Fibroblast of skin of right biceps (primary cell): ENCODE measurements at places on chromosomes 2 and 18.
A peak's percentile ranks its signal among the peaks of the same experiment; 100 is the strongest.

GRCh38 chr2:209138079-209138478 is 285.8 kb upstream of the MAP2 start:
- no peak for DNase-seq

DNA sequence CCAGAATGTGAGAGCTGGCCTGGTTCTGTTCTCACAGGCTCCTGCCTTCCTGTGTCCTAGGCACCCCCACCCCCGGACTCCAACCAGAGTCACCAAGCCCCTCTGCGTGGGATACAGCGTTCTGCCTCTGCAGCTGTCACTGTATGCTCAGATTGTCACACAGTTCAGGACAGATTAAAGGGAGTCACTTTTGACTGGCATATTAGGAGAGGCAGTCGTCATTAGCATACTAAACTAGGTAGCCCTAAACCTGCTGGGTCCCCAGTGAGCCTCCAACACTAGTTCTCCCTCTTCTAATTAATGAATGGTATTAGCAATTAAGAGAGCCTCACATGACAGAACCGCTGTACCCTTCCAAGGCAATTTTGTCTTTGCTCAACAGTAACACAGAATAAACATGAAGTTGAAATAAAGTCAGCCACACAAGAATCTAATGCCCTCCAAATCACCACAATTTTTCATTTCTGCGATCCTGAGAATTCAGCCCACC is 340.2 kb downstream of the CMPK2 start:
- DNase-seq: no peak

DNA sequence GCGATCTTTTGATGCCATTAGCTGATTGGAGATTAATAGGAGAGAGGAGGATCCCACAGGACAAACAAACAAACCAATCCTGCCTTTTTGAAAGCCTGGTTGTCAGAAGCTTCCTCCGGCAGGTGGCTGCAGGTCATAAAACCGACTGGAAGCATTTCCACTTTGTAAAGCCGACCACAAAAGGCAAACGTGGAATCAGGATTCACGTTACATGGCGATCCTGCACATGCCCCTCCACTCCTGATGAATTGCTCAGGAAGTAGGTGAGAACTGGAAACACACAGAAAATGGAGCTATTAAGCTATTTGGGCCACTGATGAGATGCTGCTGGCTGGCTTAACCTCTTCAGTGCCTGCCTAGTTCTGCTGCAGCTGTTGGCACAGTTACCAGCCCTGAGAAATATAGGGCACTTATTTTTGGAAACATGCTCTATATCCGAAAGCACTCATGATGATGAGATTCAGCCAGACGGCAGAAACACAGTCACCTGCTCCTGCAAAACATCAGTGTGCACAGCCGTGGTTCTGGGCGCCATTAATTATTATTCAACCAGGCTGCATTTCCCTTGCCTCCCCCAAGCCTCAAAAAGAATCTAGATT is 110.3 kb upstream of the ST6GAL2 start:
- no peak for DNase-seq

DNA sequence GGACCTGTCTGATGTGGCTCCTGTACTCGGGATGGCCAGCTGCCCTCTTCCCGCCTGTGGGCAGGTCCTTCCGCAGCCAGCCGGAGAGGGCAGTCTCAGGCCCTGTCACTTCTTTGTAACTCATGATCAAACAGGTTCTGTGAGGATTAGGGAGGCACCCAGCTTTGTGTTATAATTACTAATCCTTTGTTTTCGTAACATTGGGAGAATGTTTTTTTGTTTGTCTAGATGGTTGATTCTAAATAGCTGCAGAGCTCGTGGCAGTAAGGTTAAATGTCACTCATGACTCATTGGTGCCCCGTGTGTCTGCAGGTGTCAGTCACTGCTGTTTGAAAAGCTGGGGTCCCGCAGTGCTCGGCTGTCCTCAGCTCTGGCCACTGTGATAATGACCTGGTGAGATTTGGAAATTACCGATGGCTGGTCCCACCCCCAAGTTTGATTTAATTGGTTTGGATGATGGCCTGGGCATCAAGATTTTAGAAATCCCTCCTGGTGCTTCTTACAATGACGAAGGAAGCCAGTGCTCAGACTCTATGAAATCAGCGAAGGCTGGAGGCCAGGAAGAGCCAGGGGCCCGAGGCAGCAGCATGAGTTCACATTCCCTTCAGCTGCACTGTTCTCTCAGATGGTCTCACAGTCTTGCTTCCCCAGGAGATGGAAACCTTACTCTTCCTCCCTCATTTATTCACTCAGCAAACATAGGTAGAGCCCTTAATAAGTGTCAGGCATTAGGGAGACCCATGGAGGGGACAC is 172.8 kb downstream of the VAPA start:
- DNase-seq: no peak

- peak; percentile 93 for DNase-seq
Observed at GRCh38 chr2:46827274-46828134, 88.1 kb downstream of the MCFD2 start.

DNA sequence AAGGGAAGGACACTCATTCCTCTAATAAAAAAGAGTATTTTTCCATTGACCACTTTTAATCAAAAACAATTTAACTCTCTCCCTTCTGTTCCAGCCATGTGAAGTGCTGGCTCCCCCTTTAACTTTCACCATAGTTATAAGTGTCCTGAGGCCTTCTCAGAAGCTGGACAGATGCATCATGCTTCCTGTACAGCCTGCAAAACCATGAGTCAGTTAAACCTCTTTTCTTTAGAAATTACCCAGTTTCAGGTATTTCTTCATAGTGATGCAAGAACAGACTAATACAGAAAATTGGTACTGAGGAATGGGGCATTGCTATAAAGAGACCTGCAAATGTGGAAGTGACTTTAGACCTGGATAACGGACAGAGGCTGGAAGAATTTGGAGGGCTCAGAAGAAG is 643.6 kb upstream of the DDX18 start:
- no peak for DNase-seq

GRCh38 chr2:64225491-64225890 is 81.3 kb upstream of the PELI1 start:
- peak; percentile 85 for DNase-seq

DNA sequence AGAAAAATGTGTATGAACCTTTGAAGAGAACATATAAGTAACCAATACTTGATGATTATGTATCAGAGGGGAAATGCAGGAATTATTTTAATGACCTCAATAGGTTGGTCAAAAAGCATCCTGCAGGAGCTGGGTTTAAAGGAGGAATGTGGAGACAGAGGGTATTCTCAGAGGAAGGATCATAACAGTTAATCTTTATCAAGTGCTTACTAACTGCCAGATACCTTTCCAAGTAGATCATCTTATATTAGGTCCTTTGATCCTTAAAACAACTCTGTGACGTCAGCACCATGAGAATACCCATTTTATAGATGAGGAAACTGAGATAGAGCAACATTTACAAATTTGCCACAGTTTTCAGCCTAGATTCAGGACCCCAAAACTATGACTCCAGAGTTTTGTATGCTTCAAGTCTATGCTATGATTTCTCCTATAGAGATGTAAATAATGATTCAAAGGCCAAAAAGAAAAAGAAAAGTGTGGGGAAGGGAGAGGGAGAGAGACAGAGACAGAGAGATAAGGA is 3.0 kb downstream of the RFTN2 start:
- DNase-seq: no peak

DNA sequence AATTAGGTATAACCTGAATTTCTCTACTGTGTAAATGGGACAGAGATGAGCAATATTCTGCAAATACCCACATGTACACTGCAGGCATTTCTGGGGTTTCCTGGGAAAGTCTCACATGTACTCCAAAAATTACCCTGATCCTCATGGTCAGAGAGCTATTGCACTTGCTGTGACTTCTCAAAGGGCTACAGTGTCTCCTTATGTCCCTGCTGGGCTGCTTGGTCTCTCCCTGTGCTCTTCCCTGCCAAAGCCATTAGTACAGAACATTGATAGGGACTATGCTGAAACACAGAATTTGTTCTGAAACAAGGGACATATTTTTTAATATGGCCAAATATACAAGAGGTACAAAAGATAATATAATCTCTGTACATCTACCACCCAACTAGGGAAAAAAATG is 924.4 kb upstream of the NXPH2 start:
- DNase-seq: no peak

GRCh38 chr2:11563784-11564666 is 30.2 kb downstream of the GREB1 start:
- DNase-seq: no peak

DNA sequence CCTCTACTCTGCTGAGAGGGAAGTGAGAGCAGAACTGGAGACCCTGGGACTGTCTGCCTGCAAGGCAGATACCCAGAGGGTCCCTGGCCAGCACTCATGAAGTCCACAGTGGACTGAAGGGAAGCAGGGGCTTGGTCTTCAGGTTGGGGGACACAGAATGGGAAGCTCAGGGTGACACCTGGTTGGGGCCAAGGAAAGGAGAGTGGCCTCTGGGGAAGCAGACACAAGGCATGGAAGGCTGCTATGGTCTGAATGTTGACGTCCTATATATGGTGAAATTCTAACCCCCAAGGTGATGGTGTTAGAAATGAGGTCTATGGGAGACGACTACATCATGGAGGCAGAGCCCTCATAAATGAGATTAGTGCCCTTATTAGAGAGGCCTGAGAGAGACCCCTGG is 69.3 kb downstream of the MRO start:
- DNase-seq: no peak

- DNase-seq: peak; percentile 93
Observed at GRCh38 chr2:19140463-19141208, 217.8 kb downstream of the OSR1 start.

- no peak for DNase-seq
Observed at GRCh38 chr2:170146784-170147183, 31.2 kb upstream of the MYO3B start.

- DNase-seq: no peak
Observed at GRCh38 chr18:21930177-21930576, 189.6 kb downstream of the MIB1 start.

GRCh38 chr2:209977386-209978239 is 24.8 kb upstream of the RPE start:
- DNase-seq: peak; percentile 24

GRCh38 chr2:201347138-201347537 is 10.0 kb downstream of the FLACC1 start:
- DNase-seq: no peak

- DNase-seq: no peak
Observed at GRCh38 chr18:72638376-72638775, 94.2 kb upstream of the CBLN2 start.

DNA sequence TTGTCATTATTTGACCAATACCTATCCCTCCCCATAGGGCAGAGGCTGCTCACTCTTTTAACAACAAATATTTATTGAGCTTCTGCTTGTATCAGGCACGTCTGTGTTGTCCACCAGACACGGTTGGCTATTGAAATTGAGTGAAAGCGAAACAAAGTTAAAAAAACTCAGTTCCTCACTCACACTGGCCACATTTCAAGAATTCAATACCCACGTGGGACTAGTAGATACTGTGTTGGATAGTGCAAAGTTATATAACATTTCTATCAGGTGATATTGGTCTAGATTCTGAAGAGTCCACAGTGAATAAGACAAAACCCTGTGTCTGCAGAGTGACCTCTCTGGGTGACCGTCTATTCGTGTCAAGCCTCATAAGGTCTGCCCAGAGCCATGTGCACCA is 43.9 kb upstream of the GALR1 start:
- DNase-seq: no peak

- peak; percentile 67 for DNase-seq
Observed at GRCh38 chr18:61322265-61322873, 10.9 kb upstream of the CDH20 start.

- peak; percentile 15 for DNase-seq
Observed at GRCh38 chr2:187658952-187659525, 104.8 kb upstream of the TFPI start.

- no peak for DNase-seq
Observed at GRCh38 chr2:6459138-6459537, 406.6 kb downstream of the CMPK2 start.

DNA sequence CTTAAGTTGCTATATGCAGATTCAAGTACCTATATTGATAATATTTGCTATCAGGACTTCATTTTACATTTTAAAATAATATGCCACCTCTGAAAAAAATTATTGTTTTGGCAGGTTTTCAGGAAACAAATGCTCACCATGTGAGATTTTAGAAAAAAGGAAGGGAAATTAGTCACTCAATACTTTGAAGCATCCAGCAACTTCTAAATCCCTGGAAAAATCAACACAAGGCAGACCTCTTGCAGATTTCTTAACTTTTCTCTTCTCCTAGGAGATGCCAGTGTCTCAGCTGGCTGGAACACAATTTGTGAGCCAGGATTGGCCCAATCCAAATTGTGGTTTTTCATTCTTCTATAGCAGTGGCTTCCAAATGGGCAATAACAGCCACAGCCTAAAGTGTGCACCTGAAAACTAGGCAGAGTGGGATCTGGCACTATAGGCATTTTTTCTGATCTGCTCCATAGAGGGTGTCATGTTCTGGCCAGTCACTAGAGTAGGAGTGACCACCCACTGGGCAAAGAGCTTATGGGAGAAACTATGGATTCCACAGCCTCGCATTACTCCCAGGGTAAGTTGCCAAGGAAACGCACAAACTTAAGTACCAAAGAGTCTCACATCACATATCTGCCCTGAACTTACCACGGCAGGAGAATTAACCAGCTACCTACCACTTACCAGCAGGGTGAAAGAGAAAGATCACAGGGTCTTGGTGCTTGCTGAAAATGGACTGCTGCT is 28.1 kb upstream of the THOC1 start:
- DNase-seq: peak; percentile 48

DNA sequence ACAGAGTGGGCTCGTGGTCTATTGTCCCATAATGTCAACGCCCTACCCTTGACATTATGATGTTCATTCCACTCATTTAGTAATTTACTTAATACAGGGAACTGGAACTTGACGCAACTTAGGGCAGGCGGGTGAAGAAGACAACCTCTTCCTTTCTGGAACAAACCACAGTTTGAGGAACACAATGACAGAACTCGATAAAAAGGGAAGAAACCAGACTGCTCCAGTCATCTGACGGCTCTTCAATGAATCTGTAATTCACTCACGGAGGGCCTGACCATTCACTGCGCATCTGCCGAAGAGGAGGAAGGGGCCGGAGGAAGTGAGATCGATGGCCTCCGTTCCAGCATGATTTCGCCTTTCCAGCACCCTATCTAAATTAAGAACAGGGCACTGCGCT is 83.2 kb downstream of the BCL2 start:
- DNase-seq: no peak
